ENCODE measurements at places on chromosomes 3 and 15.

GRCh38 chr15:74245342-74245931 lies 9.3 kb downstream of the CCDC33 start:
- DNase-seq, result no peak

DNA sequence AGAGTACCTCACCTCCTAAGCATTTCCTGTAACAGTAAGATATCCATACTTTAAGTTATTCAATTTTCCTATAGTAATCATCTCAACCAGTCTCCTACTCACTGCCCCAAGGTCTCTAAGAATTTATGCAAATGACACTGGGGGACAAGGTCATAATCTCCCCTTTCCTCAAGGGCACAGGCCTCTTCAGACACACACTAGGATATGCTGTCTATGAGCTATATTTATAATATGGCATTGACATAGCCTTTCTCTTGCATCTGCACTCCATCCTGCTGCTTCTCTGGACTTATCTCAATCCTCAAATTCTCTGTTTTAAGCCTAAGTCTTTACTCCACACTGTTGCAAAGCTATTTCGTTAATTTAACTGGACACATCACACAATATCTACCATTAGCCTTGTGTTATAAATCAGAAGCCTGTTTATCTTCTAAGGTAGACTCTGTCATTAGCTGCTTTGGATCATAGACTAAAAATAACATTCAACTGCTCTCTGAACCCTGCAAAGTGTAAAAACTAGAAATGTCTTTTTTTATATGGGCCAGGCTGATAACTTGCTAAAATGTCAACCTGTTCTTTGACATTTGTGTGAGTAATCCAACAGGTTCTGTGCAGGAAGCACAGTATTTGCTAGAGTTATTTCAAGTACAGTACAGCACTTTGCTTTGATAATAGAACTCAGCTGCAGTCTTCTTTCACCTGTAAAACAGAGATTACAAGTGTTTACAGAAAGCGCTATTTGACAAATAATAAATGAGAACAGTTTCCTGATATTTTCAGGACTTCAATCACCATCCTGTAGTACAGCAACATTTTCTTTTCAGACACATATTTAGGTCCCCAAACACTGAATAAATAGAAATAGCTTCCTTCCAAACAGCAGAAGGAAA lies 17.8 kb upstream of the SEC62 start:
- DNase-seq, result no peak

GRCh38 chr15:33656168-33656567 lies 312.1 kb upstream of the CHRM5 start:
- no peak for DNase-seq

DNA sequence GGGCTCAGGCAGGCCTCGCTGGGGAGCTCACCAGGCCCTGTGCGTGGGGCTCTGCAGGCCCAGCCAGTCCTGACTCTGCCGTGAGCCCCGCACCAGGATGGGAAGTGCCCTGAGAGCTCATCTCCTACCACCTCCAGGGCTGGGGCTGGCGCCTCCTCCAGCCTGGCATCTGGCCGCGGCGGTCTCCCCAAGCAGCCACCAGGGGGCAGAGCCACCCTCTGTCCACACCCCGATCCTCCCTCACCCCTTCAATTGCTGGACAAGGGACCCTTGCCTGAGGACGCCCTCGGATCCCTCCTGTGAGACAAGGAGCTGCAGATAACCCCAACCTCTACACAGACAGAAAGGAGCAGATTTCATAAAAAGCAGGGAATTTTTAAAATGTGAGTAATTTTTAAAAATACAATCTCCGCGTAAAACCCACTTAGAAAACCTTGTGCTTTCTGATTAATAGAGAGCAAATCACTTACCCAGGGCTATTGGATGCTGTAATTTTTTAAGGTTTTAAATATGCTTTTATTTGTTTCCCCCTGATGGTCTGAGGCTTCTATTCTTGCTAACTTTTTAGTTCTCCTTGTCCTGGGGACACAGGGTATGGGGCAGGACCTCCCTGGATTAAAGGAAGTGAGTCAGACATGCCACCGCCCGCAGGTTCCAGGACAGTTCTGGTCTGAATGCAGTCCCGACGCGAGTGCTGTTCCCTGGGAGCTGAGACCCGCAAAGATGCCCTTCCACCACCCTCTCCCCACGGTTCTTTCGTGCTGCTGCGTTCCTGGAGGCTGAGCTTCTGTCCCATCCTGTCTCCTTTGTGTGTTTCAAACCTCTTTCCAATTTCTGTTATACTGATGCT lies 52.3 kb upstream of the CHRNA7 start:
- DNase-seq, result no peak

DNA sequence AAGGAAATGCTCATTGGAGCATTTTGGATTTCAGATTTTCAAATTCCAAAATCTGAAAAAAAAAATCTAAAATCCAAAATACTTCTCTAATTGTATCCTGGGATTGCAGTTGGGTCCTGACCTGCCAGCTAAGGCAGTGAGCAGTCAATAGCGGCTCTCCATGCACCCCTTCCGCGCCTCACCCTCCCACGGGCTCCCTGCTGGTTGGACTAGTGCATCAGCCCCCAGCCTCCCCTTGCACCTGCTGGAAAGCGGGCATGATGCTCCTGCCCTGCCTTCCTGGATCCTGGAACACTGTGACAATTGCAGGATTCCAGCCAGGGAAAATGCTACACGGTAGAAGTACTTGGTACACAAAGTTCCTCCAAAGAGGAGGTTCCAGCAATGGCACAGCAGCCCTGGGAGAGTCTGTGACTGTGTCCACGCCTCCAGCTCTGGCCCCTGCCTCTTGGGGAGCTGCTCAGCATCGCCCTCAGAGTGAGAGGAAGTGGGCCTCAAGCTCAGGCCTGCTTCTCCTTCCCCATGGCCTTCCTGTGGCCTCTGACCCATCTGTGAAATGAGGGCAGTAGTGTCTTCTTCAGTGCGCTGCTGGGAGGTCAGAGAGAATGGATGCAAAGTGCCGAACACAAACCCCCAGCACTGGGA lies 39.5 kb upstream of the CHRNB4 start:
- no peak for DNase-seq

DNA sequence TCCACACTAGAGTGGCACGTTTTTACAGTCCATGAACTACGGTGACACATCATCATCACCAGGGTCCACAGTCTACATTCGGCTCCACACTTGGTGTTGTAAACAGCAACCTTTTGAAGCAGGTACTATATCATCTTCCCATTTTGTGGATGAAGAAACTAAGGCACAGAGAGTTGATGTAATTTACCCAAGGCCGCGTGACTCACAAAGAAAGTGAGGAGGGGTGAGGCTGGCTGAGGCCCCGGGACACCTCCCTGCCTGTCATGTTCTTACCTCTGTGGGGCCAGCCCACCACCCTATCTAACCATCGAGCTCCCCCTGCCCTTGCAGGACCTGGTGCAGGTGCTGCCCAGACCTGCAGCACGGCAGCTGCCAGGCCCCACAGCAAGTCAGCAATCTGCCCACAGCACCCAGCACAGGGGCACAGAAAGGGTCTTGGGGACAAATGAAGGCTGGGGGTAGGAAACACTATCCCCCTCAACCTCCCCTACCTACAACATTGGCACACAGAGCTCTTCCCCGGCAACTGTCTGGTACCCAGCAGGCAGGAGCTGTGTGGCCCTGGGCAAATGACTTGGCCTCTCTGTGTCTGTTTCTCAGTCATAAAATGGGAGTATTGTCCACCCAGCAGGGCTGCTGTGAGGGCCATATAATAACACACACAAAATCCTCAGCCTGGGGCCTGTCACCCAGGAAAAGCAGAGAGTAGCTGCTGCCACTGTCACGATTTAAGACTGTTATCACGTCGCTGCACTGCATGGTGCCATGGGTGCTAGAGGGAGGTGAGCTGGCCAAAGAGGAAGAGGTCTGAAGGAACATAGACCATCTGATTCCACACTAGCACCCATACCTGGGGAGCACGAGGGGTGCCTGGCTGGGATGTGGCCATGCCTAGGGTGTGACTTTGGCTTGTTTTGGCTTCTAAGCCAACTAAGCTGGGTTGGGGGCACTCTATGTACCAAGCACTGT lies 115.1 kb downstream of the IQSEC1 start:
- DNase-seq, result no peak

DNA sequence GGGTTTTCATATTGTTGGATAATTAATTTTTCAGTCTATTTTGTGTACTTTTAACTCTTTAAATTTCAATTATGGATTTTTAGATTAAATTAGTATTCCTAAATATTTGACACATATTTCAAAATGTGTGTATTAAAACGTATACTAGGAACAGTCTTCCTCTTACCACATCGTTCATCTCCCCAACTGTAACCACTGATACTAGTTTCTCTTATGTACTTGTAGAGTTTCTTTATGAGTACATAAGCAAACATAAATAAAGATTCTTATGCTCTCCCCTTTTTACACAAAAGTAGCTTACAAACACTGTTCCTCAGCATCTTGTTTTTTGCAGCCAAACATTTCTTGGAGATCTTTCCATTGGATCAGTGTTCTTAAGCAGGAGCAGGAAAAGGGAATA lies 45.9 kb downstream of the CMSS1 start:
- DNase-seq, result no peak

GRCh38 chr15:97783240-97783639 lies 177.3 kb upstream of the ARRDC4 start:
- DNase-seq, result no peak

DNA sequence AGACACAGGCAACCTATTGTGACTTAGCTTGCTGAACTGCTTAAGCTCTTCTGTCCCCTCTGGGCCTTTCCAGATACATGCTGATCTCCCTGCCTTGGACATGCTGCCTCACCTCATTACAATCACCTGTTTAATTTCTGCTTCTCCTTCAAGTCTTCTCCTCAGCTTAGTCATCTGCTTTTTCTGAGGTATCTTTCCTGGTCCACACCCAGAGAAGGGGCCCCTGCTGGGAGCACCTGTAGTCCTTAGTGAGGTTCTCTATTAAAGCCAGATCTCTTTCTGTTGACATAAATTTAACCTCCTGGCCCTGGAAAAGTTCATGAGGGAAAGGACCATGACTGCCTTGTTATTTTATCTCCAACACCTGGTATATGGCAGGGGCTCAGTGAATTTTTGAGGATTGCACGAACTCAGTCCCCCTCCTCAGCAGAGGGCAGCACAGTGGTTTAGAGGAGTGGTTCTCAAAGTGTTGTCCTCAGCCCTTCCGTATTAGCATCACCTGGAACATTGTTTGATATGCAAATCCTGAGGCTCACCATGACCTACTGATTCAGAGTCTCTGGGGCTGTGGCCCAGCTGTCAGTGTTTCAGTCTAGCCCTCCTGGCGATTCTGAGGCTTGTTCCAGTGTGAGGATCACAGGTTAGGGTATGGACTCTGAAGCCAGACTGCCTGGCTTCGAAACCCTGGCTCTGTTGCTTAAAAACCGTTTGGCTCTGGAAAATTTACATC lies 12.7 kb downstream of the COL6A6 start:
- DNase-seq, result no peak

DNA sequence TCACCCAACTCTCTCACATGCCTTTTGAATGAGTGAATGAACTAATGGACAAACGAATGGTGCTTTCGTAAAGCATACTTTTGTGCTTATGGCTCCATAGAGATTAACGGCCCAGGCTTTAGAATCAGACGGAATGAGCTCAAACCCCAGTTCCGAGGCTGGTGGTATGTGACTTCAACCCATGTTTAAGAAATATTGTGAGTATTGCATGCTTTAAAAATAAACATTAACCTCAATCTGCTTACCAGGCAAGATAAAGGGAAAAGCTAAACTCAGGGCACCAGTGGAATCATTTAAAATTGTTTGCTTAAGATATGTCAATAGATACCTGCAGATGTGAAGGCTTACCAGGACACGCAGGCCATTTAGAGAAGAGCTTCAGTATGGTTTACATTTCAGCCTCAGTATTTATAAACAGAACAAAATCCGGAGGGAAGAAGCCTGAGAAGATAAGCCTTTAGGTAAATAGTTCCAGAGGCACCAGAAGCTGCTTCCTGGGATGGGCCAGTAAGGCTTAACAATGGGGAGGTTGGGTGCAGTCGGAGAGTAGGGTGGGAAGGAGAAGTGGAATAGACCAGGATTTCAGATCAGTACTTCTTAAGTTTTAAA lies 186.4 kb downstream of the ADAMTS9 start:
- no peak for DNase-seq

DNA sequence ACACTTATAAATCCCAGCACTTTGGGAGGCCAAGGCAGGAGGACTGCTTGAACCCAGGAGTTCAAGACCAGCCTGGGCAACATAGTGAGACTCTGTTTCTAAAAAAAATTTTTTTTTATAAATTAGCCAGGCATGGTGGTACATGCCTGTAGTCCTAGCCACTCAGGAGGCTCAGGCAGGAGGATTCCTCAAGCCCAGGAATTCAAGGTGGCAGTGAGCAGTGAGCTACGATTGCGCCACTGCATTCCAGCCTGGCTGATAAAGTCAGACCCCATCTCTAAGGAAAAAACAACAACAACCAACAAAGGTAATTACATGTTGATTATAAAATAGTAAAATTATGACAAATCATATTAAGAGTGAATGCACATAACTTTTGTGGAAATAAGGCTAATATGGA lies 40.9 kb downstream of the MCCC1 start:
- no peak for DNase-seq

DNA sequence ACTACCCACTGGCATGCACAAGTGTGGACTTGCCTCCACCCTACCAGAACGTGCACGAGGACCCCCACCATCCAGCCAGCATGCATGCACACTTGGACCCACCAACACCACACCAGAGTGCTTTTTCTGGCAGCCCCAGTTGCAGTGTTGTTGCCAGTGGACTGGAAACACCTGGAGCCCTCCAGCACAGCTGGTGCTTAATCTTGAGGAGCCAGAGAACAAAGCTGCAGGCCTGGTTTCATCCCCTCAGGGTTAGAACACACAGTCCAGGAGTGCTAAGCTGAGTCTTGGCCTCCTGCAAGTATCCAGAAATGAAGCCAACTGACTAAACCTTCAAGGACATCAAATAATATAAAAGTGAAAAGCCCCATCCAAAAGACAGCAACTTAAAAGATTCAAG lies 888.0 kb downstream of the NTRK3 start:
- no peak for DNase-seq

GRCh38 chr15:51307811-51308210 lies 30.6 kb downstream of the CYP19A1 start:
- DNase-seq, result no peak

GRCh38 chr3:25789209-25789595 lies 688 bp upstream of the OXSM start:
- DNase-seq, result no peak

- DNase-seq, result no peak
These were observed 16.6 kb downstream of the TMEM158 start for GRCh38 chr3:45209526-45209925.

- no peak for DNase-seq
These were observed 40.5 kb downstream of the STT3B start for GRCh38 chr3:31573036-31573779.

DNA sequence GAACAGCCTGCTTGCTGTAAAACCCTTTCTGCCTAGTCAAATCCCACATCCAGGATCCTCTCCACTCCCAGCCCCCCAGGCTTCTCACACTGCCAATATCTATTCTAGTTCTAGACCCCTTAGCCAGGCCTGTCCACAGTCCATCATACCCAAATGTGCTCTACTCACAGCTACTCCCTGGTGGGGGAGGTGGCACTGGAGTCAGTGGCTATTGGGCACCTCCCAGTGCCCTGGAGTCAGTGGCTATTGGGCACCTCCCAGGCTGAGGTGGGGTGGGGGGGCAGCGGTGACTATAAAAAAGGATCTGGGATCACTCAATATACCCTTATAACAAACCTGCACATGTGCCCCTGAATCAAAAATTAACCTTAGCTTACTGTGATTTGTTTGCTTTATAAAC lies 773 bp upstream of the DISP2 start:
- DNase-seq, result no peak

GRCh38 chr3:102354818-102355515 lies 79.8 kb upstream of the ZPLD1 start:
- DNase-seq, result no peak

All from muscle of back (tissue), 13 donors.